Endothelial cell of umbilical vein (primary cell): ENCODE measurements at places on chromosomes 7 and 10. TPM values are rescaled to one million over a fixed set of nuclear protein-coding genes. Genes with fewer than 3 reads are reported as not detected.
A peak's percentile ranks its signal among the peaks of the same experiment; 100 is the strongest.

- no peaks in the 10 kb centered on the region for H3K36me3 ChIP-seq
- H3K27me3 ChIP-seq: no peaks in the 10 kb centered on the region
- H3K27ac ChIP-seq: no peak overlapping the region
- DNase-seq: no peak
- H3K4me1 ChIP-seq: no peaks in the 10 kb centered on the region
Observed at GRCh38 chr7:2500701-2501100, 18.9 kb upstream of the LFNG start.

The BLNK gene
- total RNA-seq: not detected in 2 replicates

- no peak for DNase-seq
- H3K4me3 ChIP-seq: no peak overlapping the region
- no peaks in the 10 kb centered on the region for H3K36me3 ChIP-seq
- H3K27ac ChIP-seq: no peak overlapping the region
- no peaks in the 10 kb centered on the region for H3K4me1 ChIP-seq
Observed at GRCh38 chr7:142407939-142408570, 150.2 kb upstream of the PRSS58 start.

DNA sequence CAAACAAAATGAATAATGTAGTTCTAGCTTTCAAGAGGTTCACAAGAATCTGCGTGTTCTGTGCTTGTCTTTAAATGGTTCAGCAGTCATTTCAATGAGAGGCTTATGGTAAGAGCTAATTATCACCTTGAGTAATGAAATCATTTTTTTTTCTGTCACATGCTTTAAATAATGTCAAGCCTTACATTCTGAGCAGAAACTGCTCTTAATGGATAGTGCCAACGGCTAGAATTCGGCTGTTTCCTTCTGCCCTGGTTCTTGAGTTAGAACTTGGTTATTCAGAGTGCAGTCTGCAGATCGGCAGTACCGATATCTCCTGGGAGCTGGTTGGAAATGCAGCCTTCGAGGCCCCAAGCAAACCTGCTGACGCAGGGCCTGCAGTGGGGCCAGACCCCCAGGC, 316.2 kb downstream of the CAMK1D start:
- H3K27ac ChIP-seq: no peak overlapping the region
- H3K4me3 ChIP-seq: no peak overlapping the region
- no peaks in the 10 kb centered on the region for H3K4me1 ChIP-seq
- DNase-seq: no peak
- H3K27me3 ChIP-seq: peaks cover 2% of the 10 kb centered on the region

DNA sequence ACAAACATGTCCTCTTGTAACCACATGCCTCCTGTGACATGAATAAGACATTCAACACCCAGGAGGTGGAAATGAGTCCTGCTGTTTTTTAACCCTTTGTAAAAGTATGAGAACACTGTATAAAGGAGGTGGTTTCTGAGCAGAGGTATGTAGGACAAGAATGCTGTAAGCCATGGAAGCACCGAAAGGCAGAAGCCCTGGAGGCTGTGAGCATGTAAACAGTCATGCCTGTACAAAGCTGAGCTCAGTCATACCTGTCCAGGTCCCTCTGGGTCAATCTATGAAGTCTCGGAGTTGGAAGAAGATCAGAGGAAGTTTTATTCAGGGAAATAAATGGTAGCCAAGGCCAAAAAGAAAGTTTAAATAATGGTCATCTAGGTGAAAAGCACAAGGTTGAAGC, 34.7 kb upstream of the XPNPEP1 start:
- no peak for DNase-seq
- H3K4me1 ChIP-seq: no peaks in the 10 kb centered on the region
- H3K4me3 ChIP-seq: no peak overlapping the region
- no peaks in the 10 kb centered on the region for H3K36me3 ChIP-seq
- H3K27ac ChIP-seq: no peak overlapping the region

The LIPF gene
- total RNA-seq: not detected in 2 replicates

The NPSR1 gene
- total RNA-seq: not detected in 2 replicates

The PLAC9 gene
- total RNA-seq: 1.7 and 2.1 TPM in 2 replicates

GRCh38 chr10:101238732-101239105, 9.5 kb upstream of the LBX1 start:
- H3K27me3 ChIP-seq: peaks cover 73% of the 10 kb centered on the region
- DNase-seq: no peak
- H3K36me3 ChIP-seq: no peaks in the 10 kb centered on the region
- H3K4me1 ChIP-seq: peaks cover 2% of the 10 kb centered on the region

DNA sequence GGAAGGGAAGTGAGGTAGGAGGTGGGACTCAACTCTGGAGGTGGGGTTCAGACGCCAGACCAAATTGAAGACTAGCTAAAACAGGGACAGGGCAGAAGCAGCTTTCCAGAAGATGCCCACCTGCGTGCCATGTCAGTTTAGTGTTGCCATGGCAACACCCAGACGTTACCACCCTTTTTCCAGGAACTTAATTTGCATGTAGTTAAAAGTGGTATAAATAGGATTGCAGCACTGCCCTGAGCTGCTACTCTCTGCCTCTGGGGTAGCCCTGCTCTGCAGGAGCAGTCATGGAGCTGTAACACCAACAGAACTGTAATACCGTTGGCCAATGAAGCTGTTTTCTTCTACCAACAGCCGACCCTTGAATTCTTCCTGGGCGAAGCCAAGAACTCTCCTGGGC, 93.8 kb downstream of the PRKCQ start:
- no peaks in the 10 kb centered on the region for H3K36me3 ChIP-seq
- no peaks in the 10 kb centered on the region for H3K27me3 ChIP-seq
- no peak overlapping the region for H3K4me3 ChIP-seq

The SLC13A1 gene
- total RNA-seq: not detected in 2 replicates

GRCh38 chr10:129694691-129695243, 227.7 kb downstream of the MGMT start:
- H3K27me3 ChIP-seq: no peaks in the 10 kb centered on the region
- no peak overlapping the region for H3K4me3 ChIP-seq
- H3K36me3 ChIP-seq: no peaks in the 10 kb centered on the region
- H3K4me1 ChIP-seq: no peaks in the 10 kb centered on the region
- H3K27ac ChIP-seq: no peak overlapping the region

DNA sequence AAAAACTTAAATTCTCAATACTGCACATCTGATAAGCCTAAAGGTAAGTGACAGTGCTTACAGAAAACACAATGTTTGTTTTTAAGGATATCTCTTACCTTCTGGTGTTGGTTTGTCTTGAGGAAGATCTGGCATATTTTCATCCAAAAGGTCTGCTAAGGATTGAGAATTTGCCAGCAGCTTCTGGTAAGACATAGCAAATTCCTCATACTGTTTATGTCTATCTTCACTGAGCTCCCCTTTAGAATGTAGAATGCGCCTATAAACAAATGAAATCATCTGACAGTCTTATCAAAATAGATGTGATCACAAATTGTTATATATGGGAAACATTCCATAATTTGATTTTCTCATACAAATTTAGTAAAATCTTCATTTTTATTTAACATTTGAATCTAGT, 28.7 kb downstream of the UPF2 start:
- H3K36me3 ChIP-seq: peaks cover 5% of the 10 kb centered on the region
- no peaks in the 10 kb centered on the region for H3K4me1 ChIP-seq
- no peak overlapping the region for H3K27ac ChIP-seq
- no peaks in the 10 kb centered on the region for H3K27me3 ChIP-seq
- no peak for DNase-seq

DNA sequence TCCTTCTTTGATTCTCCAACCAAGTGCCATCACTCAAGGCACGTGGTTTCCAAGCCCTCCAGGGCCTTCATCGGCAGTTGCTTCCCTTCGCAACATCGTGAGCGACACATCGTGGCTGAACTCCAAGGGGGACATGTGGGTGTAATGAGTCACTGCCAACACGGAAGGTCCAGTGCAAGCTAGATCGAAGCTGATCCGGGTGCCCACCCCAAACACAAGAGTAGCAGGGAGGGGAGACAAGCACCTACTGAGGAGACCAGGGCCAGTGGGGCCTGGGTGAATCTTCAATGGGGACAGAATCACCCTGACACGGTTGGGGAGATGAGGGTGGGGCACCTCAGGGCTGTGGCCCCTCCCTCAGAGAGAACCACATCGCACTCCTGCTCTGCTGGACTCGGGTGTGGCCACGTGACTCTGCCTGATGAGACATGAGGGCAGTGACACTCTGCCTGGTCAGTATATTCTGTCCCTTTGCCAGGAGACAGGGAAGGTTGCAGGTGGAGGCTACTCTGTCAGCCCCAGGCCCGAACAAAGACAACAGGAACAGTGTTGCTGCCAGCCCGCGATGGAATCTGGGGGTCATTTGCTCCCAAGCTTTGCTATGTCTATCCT, 36.8 kb upstream of the HSPA12A start:
- H3K27me3 ChIP-seq: no peaks in the 10 kb centered on the region
- no peaks in the 10 kb centered on the region for H3K36me3 ChIP-seq

The NAT16 gene
- not detected in 2 replicates for total RNA-seq

GRCh38 chr10:61845196-61845949, 56.1 kb upstream of the ARID5B start:
- no peak for DNase-seq
- H3K27ac ChIP-seq: no peak overlapping the region
- no peaks in the 10 kb centered on the region for H3K27me3 ChIP-seq
- H3K36me3 ChIP-seq: no peaks in the 10 kb centered on the region

DNA sequence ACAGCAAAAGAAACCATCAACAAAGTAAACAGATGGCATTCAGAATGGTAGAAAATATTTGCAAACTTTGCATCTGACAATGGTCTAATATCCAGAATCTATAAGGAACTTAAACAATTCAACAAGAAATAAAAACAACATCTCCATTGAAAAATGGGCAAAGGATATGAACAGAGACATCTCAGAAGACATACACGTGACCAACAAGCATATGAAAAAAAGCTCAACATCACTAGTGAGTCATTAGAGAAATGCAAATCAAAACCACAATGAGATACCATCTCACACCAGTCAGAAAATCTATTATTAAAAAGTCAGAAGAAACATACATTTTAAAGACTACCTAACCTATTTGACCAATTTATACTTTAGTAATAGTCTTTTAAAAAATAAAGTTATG, 571.3 kb upstream of the NRG3 start:
- DNase-seq: no peak
- H3K4me1 ChIP-seq: no peaks in the 10 kb centered on the region
- no peaks in the 10 kb centered on the region for H3K36me3 ChIP-seq
- H3K4me3 ChIP-seq: no peak overlapping the region

The COL1A2 gene
- 5.6 and 40.8 TPM in 2 replicates for total RNA-seq

- no peak overlapping the region for H3K27ac ChIP-seq
- no peaks in the 10 kb centered on the region for H3K27me3 ChIP-seq
- DNase-seq: no peak
- no peak overlapping the region for H3K4me3 ChIP-seq
- no peaks in the 10 kb centered on the region for H3K4me1 ChIP-seq
Observed at GRCh38 chr7:78301407-78301806, 502.8 kb downstream of the PHTF2 start.

DNA sequence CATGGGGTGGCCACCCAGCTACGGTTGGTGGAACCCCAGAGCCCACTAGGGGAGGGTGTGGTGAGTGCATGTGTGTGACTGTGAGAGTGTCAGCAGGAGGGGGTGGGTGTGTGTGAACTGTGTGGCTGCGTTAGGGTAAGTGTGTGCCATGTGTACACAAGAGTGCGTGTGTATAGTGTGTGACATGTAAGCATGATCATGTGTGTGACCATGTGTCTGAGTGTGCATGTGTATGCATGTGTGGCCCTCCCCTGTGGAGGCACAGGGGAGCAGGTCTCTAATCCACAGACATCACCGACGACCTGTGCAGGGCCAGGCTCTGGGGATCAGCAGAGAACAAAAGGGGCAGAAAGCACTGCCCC, 3.5 kb upstream of the CFAP46 start:
- H3K36me3 ChIP-seq: no peaks in the 10 kb centered on the region
- H3K27me3 ChIP-seq: no peaks in the 10 kb centered on the region
- no peak for DNase-seq

- peaks cover 9% of the 10 kb centered on the region for H3K4me1 ChIP-seq
- H3K36me3 ChIP-seq: no peaks in the 10 kb centered on the region
- H3K4me3 ChIP-seq: no peak overlapping the region
- no peak for DNase-seq
- no peaks in the 10 kb centered on the region for H3K27me3 ChIP-seq
Observed at GRCh38 chr10:34187201-34187600, 627.9 kb downstream of the PARD3 start.

- DNase-seq: no peak
- no peaks in the 10 kb centered on the region for H3K4me1 ChIP-seq
- no peaks in the 10 kb centered on the region for H3K36me3 ChIP-seq
Observed at GRCh38 chr10:96502561-96503282, 11.0 kb downstream of the TLL2 start.

The SRRM3 gene
- total RNA-seq: 4.8 and 5.4 TPM in 2 replicates

- H3K27me3 ChIP-seq: no peaks in the 10 kb centered on the region
- H3K36me3 ChIP-seq: no peaks in the 10 kb centered on the region
- H3K4me1 ChIP-seq: no peaks in the 10 kb centered on the region
- H3K4me3 ChIP-seq: no peak overlapping the region
- no peak overlapping the region for H3K27ac ChIP-seq
- no peak for DNase-seq
Observed at GRCh38 chr10:112148331-112148730, 35.2 kb downstream of the GPAM start.

The FKBP9 gene
- total RNA-seq: 112 and 124 TPM in 2 replicates

DNA sequence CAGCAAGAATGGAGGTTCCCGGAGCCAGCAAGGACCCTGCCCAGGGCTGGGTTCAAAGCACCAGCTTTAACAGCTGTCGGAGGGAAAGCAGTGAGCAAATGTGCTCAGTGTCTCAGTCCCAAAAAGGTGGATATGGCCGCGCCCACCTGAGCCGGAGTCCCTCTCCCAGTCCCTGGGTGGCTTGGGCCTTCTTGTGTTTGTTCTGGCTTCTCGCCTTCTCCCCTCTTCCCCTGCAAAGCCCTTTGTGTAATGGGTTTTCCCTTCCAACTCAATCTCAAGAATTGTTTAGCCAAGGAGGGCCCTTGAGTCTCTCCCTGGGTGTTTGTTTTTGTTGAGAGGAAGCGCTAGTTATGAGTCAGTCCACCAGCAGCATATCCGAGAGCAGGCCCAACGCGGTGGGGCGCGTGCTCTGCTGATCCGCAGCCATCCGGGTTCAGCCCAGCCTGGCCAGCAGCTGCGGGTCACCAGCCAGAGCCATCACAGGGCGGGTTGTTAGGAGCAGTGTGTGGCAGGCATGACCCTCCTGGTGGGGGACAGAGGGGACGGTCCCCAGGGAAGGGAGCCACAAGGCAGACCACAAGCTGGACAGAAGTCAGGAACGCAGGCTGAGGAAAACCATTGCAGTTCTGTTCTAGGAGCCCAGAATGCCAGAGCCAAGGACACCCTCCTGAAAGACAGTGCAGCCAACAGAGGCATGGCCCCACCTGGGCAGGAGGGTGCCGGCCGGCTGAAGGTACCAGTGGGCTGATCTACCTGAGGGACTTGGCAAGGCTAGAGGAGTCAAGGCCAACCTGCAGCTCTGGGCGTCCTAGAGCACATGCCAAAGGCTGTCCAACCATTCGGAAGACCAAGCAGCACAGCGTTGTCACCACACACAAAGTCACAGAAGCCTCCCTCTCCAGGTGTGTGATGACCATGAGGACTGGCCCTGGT, 21.3 kb downstream of the CALML3 start:
- peak; percentile 95 for DNase-seq
- H3K27me3 ChIP-seq: no peaks in the 10 kb centered on the region
- H3K4me1 ChIP-seq: peaks cover 42% of the 10 kb centered on the region
- peak overlapping the region; percentile 93 for H3K27ac ChIP-seq
- no peaks in the 10 kb centered on the region for H3K36me3 ChIP-seq

GRCh38 chr7:88746126-88746525, 13.4 kb upstream of the ZNF804B start:
- H3K27ac ChIP-seq: no peak overlapping the region
- H3K4me3 ChIP-seq: no peak overlapping the region
- no peaks in the 10 kb centered on the region for H3K27me3 ChIP-seq
- no peak for DNase-seq
- no peaks in the 10 kb centered on the region for H3K4me1 ChIP-seq
